ENCODE measurements at places on chromosomes 6 and 20. TPM values are rescaled to one million over a fixed set of nuclear protein-coding genes. Genes with fewer than 3 reads are reported as not detected.

DEFB129 gene
- total RNA-seq = not detected

PLCB4 gene
- 12.6 TPM for total RNA-seq

BNIP5 gene
- not detected for total RNA-seq

LY86 gene
- total RNA-seq = 2.2 TPM

CTAGE9 gene
- total RNA-seq = not detected

PAK5 gene
- 55.7 TPM for total RNA-seq

SLC35F1 gene
- 112 TPM for total RNA-seq

NTSR1 gene
- total RNA-seq = 6.7 TPM

GGTLC1 gene
- not detected for total RNA-seq

PGBD1 gene
- 17.0 TPM for total RNA-seq

RPS21 gene
- 715 TPM for total RNA-seq

TMEM244 gene
- total RNA-seq = 1.4 TPM

RAET1L gene
- 0.62 TPM for total RNA-seq

EIF2S2 gene
- total RNA-seq = 43.8 TPM

BPIFB2 gene
- total RNA-seq = 0.31 TPM

WFDC12 gene
- total RNA-seq = not detected

MRPL14 gene
- total RNA-seq = 34.6 TPM

RIN2 gene
- 20.0 TPM for total RNA-seq

TFAP2A gene
- not detected for total RNA-seq

SLC17A9 gene
- 0.16 TPM for total RNA-seq

REM1 gene
- not detected for total RNA-seq

TMEM151B gene
- 53.5 TPM for total RNA-seq

SPTLC3 gene
- 1.1 TPM for total RNA-seq

SLC52A3 gene
- not detected for total RNA-seq

RIMS1 gene
- 456 TPM for total RNA-seq

PDYN gene
- not detected for total RNA-seq

ADGB gene
- total RNA-seq = 0.94 TPM

EEF1A2 gene
- total RNA-seq = 214 TPM

STX11 gene
- total RNA-seq = 0.78 TPM

PTPN1 gene
- total RNA-seq = 15.9 TPM

SLC22A1 gene
- 1.9 TPM for total RNA-seq

RRAGD gene
- 99.2 TPM for total RNA-seq

FOXA2 gene
- total RNA-seq = not detected

KIF25 gene
- not detected for total RNA-seq

EMILIN3 gene
- total RNA-seq = 3.1 TPM

PTPRA gene
- 216 TPM for total RNA-seq

BPIFB4 gene
- not detected for total RNA-seq

CCN2 gene
- total RNA-seq = 6.9 TPM

AFDN gene
- 237 TPM for total RNA-seq

RSPH4A gene
- total RNA-seq = 2.7 TPM

LST1 gene
- 0.94 TPM for total RNA-seq

PRDM13 gene
- total RNA-seq = not detected

ETV7 gene
- not detected for total RNA-seq

MAK gene
- 0.16 TPM for total RNA-seq

SPACA1 gene
- not detected for total RNA-seq

SCUBE3 gene
- 1.7 TPM for total RNA-seq

SERPINB1 gene
- 2.3 TPM for total RNA-seq

TMC2 gene
- 1.7 TPM for total RNA-seq

LBP gene
- 0.47 TPM for total RNA-seq

TBXT gene
- total RNA-seq = not detected

ZSCAN23 gene
- total RNA-seq = 16.2 TPM

FHL5 gene
- total RNA-seq = 1.7 TPM

IER3 gene
- total RNA-seq = 3.0 TPM
